Fibroblast of lung (primary cell): ENCODE measurements at places on chromosomes 5 and 9.

GRCh38 chr9:81058782-81059181, 630.6 kb downstream of the TLE1 start:
- no peak for DNase-seq

DNA sequence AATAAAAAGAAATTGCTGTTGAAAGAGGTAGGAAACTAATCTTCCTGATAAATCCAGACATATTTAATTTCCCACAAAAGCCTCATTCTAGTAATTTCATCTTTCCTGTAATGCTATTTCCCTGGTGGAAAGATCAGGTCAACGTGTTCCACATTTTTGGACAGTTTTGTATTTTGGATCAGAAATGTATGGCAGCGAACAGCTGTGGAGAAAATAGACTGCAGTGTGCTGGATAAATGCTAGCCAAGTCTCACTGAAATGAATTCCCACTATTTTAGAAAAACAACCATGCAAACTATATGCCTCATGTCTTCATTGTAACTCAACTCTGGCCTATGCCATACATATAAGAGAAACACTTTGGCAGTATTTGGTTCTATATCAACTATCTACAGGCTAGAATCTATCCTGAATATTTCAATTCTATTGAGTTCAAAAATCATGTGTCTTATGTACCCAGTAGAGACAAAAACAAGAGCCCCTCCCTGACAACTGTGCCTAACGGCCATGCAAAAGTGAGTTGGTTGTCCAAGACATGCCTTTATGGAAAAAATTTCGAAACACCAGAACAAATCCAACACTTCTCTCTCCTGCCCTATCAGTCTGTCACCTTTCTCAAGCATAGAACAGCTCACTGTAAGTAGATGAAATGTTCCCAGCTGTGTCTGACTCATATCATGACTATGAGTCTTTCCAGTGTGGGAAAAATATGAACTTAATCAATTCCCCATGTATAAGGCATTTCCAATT, 191.3 kb upstream of the NREP start:
- DNase-seq = peak; percentile 94

DNA sequence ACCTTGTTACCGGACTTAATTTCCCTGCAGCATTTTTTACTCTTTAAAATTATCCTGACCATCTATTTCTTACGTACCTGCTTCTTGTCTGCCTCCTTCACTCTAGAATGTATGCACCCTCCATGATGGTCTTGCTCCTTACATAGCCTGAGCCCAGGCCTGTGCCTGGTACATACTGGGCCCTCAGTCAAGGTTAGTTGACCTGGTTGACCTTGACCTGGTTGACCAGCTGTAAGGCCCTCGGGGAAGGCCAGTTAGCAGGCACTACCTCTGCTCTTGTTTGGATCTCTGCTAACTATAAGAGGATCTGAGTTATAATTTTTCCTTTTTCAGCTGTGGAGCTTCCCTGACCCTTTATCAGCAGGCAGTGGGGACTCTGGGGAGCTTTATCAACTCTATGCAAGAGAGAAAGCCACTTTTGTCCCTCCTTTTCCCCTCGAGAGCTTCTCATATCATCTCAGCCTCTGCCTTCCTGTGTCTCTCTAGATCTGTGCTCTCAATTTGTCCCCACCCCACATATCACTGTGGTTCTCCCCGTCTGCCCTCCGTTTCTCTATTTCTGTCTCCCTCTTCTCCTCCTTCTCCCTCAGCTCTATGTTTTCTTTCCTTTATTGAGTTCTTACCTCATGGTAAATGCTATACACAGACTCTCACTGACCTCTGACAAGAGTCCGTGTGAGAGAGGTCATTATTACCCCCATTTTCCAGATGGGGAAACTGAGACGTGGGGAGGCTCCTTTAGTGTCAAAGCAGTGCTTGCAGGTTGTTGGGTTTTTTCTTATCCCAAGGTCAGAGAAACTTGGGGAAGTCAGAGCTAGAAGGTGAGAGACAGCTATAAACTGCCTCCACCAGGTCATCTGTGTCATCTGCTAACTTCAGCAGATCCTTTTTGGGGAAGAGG, 28.6 kb downstream of the SPRY4 start:
- no peak for DNase-seq

- DNase-seq = no peak
These were observed 564.0 kb downstream of the IRX1 start for GRCh38 chr5:4159681-4160080.

DNA sequence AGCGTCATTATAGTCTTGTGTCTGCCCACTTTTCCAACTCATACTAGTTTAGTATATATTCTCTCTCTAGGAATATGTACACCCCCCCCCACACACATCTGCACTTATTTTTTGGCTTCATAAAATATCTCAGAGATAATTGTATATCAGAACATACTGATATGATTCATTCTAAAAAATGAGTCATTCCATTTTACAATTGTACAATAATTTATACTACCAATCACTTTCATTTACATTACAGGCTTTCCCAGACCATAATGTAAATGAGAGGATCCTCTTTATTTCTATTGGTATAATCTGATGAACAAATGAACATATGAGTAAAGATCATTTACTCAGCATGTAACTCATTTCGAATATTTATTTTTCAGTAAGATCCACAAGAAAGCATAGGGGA, 1842.9 kb upstream of the C9orf72 start:
- no peak for DNase-seq

GRCh38 chr5:9927521-9927997, 297.4 kb upstream of the TAS2R1 start:
- peak; percentile 11 for DNase-seq

DNA sequence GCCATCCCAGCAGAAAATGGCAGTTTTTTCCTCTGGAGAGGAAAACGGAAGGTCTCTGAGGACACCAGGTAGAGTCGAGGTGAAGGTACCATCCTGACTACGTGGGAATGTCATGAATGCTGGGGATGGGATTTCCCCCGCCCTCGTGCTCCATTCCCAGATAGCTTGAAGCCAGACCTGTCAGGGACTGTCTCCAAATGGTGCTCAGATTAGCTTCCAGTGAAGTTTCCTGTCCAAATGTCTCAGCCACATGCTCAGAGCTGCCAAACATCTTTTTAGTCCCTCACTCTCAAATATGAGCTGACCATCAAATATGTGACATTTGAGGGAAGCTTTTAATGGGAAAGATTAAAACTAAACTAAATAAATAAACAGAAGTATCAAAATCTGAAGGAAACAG, 7.6 kb upstream of the ANKRD34B start:
- DNase-seq = no peak

- DNase-seq = peak; percentile 65
These were observed 134.0 kb downstream of the SNX18 start for GRCh38 chr5:54651482-54652076.

GRCh38 chr9:81636255-81636599, 53.1 kb downstream of the TLE1 start:
- no peak for DNase-seq

- no peak for DNase-seq
These were observed 12.0 kb downstream of the FRMD3 start for GRCh38 chr9:83526211-83526610.

DNA sequence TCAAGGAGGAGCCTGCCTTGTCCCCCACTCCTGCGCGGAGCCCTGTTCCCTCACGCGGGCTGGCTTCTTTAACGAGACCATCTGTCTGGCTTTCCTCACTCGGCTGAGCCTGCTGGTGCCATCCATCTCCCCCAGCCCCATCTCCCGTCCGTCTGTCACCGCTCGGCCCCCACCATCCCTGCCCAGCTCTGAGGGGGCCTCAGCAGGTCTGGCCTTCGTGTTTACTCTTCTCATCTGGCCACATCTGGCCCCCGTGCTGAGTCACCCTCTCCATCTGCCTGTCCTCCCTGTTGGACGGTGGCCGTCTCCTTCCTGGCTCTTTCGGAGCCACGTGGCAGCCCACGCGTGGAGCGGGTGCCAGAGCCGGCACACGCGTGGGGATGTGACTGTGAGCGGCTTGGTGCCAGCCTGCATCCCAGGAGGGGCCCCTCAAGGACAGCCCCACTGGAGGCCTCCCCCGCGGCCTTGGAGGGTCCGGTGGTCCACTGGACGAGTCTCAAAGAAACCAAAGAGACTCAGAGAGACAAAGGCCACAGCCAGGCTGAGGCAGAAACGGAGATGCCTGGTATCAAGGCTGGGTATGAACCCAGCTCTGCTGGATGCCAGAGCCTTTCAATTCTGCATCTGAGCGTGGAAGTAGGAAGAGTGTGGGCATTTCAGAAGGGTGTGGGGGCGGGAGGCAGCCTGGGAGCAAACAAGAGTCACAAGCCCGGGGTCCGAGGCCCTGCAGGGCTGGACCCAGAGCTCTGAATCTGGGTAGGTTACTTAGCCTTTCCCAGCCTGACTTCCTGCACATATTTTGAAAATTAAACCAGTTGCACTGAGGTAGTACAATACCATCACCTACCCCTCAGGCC, 76.7 kb upstream of the UNC5A start:
- no peak for DNase-seq

DNA sequence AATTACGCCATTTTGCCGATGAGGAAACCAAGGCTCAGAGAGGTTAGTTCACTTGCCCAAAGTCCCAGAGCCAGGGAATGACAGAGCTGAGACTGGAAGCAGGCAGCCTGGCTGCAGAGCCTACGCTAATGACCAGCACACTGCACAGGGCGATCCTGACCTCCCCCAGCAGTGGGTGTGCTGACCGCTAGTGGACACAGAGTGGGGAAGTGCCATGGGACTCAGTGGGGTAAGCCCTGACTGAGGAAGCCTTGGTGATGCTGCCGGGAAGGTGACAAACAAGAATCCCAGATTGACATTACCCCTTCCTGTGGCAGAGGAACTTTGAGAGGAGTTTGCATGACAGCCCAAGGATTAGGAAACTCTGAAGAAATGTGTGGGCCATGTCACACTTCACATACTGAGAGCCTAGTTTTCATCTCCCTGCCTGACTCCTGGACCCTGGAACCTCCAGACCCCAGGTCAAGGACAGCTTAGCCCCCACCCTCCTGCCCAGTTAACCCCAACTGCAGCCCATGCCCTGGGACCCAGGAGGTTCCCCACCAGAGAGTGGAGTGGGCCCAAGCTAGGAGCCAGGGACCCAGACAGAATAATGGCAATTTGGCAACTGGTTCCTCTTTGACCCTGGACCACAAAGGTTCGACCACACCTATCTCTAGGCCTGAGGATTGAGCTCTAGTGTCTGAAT, 19.7 kb upstream of the CSF1R start:
- no peak for DNase-seq

DNA sequence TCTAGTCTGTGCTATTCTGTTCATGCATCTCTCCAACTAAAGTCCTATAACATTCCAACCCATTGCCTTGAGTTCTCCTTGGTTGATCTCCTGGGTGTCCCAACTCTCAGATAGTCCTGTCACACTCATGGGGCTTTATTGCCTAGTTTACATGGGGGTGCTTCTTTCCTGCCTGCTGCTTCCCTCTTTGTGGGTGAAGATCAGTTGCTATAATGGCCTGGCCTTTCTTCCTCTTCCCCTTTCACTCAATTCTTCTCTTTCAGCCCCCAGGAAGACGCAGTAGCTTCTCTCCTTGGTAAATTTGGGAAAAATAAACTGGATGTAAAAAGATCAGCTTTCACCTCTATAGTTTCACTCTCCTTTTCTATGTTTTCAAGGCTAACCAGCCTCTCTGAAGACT, 66.5 kb downstream of the PTCD2 start:
- DNase-seq = no peak
